ENCODE measurements at places on chromosomes 12 and 14.

DNA sequence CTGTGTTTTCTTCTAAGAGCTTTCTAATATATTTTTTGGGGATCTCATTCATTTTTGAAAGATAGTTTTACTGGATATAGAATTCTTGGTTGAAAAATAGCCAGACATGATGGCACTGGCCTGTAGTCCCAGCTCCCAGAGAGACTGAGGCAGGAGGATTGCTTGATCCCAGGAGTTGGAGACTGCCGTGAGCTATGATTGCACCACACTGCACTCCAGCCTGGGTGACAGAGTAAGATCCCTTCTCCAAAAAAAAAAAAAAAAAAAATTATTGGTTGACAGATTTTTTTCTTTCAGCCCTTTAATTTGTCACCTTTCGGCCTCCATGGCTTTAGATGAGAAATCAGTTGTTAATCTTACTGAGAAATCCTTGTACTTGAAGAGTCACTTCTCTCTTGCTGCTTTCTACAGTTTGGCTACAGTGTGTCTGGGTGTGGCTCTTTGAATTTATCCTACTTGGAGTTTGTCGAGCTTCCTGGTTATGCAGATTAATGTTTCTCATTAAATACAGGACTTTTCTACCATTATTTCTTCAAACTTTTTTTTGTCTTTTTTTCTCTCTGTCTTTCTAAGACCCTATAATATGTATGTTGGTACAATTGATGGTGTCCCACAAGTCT lies 60.2 kb upstream of the AMN start:
- no peak for DNase-seq

DNA sequence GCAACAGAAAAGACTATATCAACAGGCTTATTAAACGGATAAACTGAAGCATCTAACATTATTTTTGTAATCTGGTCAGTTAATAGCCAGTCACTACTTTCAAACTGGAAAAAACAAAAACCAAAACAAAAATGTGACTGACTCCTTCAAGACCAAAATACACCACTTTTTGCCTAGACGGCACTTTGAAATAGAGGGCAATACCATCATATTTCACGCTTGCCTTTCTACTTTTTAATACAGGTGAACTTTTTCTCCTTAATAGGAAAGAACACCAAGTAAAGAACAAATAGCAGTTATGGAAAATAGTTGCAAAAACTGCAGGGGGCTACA lies 550 bp upstream of the NUP107 start:
- DNase-seq: no peak

- no peak for DNase-seq
These were observed 324 bp downstream of the CALCOCO1 start for GRCh38 chr12:53726946-53727309.

GRCh38 chr12:71719647-71720370 lies 33.9 kb downstream of the TMEM19 start:
- DNase-seq: no peak

DNA sequence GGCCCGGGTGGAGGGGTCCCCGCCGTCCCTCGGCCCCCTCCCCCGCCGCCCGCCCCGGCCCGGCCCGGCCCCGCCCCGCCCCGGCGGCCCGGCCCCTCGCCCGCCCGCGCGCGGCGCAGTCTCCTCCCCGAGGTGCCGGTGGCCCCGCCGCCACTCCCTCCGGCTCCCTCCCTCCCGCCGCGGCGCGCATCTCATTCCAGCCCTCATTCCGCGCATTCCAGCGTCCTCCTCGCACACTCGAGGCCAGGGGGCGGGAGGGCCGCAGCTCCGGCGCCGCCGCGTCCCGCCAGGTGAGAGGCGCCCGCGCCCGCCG lies at the start of gene TEAD4:
TSS of gene TEAD4 (plus strand) at position 206 of the 313 bp plus-strand sequence.
- DNase-seq: peak; percentile 61

DNA sequence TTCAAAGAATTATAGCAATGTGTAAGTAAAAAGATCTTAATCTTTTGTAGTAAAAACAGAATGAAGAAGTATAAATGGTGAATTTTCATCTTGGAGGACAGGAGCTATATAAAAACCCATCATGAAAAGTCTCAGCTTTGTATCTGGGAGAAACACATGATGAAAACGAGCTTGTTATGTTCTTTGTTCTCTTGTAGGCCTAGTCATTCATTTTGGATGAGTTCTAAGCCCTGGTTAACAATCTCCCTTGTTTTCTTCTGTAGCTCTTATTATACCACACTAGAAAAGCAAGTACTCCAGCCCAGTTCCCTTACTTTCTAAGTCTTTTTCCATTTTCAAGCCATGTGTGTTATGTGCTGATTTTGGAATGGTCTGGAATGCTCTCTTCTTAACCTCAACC lies 463.5 kb upstream of the RGS6 start:
- DNase-seq: no peak

DNA sequence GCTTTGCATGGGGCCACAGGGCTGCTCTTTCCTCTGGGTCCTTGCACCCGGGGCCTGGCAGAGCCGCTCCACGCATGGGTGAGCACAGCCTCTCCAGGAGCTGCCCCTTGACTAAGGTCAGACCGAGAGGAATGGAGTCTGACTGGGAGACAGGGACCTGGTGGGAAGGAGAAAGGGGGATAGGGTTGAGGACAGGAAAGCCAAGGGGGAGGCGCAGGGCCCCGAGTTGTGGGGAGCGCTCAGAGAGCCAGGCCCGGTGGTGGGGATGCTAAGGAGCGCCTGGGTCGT lies 16.0 kb downstream of the PAPLN start:
- DNase-seq: no peak

- no peak for DNase-seq
These were observed 19.5 kb upstream of the SPIC start for GRCh38 chr12:101455685-101456084.

GRCh38 chr12:115088328-115088994 lies 404.5 kb upstream of the TBX3 start:
- no peak for DNase-seq

DNA sequence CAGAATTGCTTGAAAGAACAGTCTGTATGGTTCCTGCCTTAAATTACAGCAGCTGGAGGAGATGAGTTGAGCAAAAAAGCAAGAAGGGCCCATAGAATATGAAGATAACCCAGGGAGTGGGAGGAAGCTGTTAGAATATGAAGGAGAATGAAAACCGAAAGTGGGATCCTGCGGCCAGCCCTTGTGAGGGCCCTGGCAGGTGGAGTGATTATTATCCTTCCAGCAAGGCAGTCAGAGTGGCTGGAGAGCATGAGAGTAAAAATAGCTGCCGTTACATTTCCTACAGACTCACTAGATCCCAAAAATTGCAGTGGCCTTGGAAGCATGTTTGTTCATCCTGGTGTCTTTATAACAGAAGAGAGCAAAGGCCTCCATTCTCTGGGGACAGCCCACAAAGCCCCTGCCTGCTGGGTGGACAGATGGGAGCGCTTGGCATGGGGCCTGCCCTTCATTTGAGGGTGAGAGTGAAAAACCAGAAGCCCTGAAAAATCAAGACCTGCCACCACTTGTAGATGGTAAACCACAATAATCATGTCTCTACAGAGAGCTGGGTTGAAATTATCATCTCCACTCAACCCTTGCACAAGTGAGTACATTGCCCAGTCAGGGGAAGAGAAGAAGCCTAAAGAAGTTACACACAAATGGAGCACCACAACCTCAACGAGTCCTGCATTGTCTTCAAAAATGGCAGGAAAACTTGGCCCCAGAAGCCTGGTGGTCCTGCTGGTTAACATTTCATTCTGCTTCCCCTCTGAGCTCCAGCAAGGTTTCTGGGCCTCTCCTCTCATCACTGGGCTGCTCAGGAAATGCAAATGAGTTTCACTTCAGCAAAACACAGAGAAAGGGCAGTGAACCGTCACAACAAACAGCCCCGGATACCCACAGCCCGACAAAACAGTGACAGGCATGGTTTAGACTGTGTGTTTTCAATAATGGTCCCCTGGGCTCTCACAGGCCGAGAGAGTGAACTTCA lies 20.5 kb downstream of the ZDHHC22 start:
- DNase-seq: peak; percentile 59

GRCh38 chr14:51726166-51726899 lies 74.6 kb downstream of the FRMD6 start:
- no peak for DNase-seq

DNA sequence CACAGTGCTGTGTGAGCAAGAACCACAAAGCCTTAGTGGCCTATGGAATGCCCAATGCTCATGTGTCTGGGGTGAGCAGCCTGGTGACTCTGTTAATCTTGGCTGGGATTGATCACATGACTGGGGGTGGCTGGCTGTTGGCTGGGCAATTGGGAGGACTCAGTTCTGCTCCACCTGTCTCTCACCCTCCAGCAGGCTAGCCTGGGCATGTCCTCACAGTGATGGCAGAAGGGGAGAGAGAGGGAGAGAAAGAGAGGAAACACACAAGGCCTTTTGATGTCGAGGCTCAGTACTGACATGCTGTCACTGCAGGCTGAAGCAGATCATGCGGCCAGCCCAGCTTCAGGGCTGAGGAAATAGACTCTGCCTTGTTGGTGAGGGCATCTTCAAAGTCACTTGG lies 136.8 kb downstream of the TBX5 start:
- DNase-seq: peak; percentile 87

DNA sequence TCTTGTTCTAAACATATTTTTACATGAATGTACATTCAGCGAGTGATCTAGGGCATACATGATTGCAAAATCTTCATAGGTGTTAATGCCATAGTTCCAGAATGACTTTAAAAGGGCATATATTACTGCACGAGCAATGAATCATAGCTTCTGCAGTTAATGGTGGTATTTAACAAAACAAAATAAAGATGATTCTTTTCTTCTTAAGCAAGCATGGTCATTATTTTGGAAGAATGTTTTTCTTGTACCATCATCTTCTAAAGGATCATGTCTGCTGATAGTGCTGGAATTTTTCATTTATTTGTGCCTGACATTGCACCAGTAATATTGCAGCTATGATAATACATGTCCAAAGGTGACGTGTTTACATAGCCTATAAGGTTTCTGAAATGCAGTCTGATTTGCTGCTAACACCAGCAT lies 388.6 kb downstream of the CCDC91 start:
- DNase-seq: no peak

- DNase-seq: no peak
These were observed 58.5 kb downstream of the WNK1 start for GRCh38 chr12:810671-811415.

DNA sequence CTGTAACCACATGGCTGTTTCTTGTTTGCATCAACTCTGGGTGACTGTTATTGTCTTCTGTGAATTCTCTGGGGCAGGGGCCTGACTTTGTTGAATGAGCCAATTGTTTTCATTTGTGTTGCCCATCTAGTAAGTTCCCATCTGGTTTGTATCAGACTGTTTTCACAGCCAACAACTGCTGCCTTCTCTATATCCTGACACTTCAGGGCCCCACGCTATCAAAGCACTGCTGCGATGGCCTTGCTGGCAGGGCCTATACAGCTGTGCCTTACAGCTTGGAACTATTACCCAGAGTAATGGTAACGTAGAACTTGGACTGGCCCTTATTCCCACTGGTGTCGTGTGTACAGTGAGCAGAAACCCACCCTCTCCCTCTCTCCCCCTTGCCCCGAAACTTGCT lies 104.3 kb upstream of the DACT1 start:
- no peak for DNase-seq

DNA sequence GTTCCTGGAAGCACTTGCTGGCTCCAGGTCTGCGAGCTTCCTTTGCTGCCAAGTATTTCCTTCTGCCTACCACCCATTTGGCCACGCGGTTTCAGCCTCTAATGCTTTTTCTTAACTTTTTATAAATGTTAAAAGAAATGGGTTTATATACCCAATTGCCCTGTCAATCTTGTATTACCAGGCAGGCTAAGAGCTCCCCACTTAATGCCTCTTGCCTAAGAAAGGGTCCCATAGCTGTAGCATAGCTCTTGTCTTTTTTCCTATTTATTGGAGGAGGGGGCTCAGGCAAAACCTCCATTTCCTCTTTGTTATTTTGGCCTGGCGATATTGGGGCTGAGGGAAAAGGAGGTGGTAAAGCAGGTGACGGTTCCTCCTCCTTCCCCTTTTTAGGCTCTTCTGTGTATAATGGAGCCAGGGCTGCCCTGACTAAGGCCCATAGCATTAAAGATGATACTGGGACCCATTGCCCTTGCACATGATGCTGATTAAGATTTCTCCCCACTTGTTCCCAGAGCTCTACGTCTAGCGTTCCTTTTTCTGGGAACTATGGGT lies 21.6 kb upstream of the BLTP3B start:
- no peak for DNase-seq

- no peak for DNase-seq
These were observed 54.1 kb upstream of the PLBD1 start for GRCh38 chr12:14621826-14622225.

GRCh38 chr12:104010606-104011169 lies 39.3 kb downstream of the GLT8D2 start:
- no peak for DNase-seq

- DNase-seq: no peak
These were observed 152.9 kb downstream of the SLC25A21 start for GRCh38 chr14:37019488-37019887.

- no peak for DNase-seq
These were observed 78.0 kb downstream of the KITLG start for GRCh38 chr12:88501972-88502938.

DNA sequence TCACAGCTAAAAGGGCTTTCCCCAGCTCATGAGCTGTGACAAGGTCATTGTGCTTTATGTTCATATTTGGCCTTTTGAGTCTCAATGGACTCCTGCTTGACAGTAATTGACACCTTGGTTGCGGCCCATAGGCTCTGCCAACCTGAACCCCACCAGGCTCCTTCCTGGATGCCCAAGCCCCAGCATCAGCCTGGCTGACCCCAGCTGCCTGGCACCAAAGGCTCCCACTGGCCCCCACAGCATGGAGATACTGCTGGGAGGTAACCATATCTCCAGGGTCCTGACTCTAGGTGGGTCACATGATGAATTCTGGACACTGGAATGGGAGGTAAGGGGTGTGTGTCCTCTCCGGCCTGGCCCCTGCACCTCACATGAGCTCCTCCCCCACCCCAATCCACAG lies 50.2 kb downstream of the CLMN start:
- DNase-seq: no peak

- DNase-seq: no peak
These were observed 2.5 kb upstream of the SSH1 start for GRCh38 chr12:108859923-108860291.

DNA sequence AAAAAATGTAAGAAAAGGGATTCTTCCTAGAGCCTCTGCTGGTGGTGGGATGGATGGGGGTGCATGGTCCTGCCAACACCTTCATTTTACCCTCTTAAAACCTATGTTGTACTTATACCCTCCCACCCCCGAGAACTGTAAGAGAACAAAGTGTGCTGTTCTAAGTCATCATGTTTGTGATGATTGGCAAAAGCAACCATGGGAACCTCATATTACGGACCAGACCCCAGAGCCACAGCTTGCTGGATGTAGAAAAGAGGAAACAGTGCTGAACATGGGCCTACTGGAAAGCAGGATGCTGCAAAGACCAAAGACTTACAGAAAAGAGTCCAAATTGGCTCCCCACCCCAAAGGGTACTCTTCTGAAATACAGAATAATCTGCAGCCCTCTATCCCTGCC lies 311.2 kb downstream of the DUSP6 start:
- no peak for DNase-seq

GRCh38 chr14:77746064-77746702 lies 14.8 kb downstream of the SNW1 start:
- no peak for DNase-seq

Measured in NCI-H1105 treated with DMSO at 0.1 percent for 48 hours (cell line).